ENCODE measurements at places on chromosomes 16 and 17. TPM values are rescaled to one million over a fixed set of nuclear protein-coding genes. Genes with fewer than 3 reads are reported as not detected.

AOC2 gene
- total RNA-seq: 6.2 TPM

SAMD14 gene
- 82.0 TPM for total RNA-seq

ITGAX gene
- total RNA-seq: not detected

SLC7A5 gene
- total RNA-seq: 18.8 TPM

ALDOC gene
- total RNA-seq: 18.3 TPM

CACNA1G gene
- total RNA-seq: not detected

COX6A2 gene
- not detected for total RNA-seq

SEC14L5 gene
- 0.05 TPM for total RNA-seq

RGS11 gene
- total RNA-seq: not detected

FOXC2 gene
- total RNA-seq: 16.3 TPM

SPATA32 gene
- not detected for total RNA-seq

CCDC144A gene
- 0.90 TPM for total RNA-seq

PROCA1 gene
- 12.0 TPM for total RNA-seq

ACLY gene
- 376 TPM for total RNA-seq

FBXO39 gene
- not detected for total RNA-seq

SLC6A4 gene
- 1.0 TPM for total RNA-seq

ALOX15 gene
- total RNA-seq: 17.0 TPM

CPNE2 gene
- total RNA-seq: 145 TPM

SP2 gene
- 12.4 TPM for total RNA-seq

KCNJ2 gene
- 29.4 TPM for total RNA-seq

KLHL10 gene
- total RNA-seq: not detected

TMEM238L gene
- total RNA-seq: not detected

TPSG1 gene
- total RNA-seq: not detected

PDE6G gene
- total RNA-seq: 1.1 TPM

TNRC6A gene
- 60.5 TPM for total RNA-seq

RAB37 gene
- total RNA-seq: 2.5 TPM

CPNE7 gene
- total RNA-seq: 5.5 TPM

KCNH6 gene
- total RNA-seq: 18.6 TPM

RCVRN gene
- total RNA-seq: not detected

PRKCB gene
- total RNA-seq: 28.7 TPM

WNT9B gene
- total RNA-seq: 0.26 TPM

ZSCAN10 gene
- 50.7 TPM for total RNA-seq
